ENCODE measurements at places on chromosomes 5 and 9.

DNA sequence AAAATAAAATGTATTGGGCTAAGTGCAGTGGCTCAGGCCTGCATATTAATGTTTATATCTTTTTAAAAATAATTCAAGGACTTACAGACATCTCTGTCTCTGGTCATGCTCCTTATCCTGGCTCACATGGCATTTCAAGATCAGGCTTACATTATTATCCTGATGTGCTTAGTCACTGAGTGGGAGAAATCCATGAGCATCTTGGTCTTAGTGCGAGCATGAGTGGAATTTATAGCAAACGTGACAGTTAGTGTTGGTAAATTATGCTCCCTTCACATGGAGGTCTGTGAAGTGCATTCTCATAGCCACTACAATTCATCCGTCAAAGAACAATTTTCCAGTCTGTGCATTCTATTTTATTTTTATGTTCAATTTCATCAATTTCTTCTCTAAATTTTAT, 237.8 kb upstream of the EDIL3 start:
- no peak for DNase-seq

- no peak for DNase-seq
These were observed 598.3 kb upstream of the FAM174A start for GRCh38 chr5:99936911-99937310.

DNA sequence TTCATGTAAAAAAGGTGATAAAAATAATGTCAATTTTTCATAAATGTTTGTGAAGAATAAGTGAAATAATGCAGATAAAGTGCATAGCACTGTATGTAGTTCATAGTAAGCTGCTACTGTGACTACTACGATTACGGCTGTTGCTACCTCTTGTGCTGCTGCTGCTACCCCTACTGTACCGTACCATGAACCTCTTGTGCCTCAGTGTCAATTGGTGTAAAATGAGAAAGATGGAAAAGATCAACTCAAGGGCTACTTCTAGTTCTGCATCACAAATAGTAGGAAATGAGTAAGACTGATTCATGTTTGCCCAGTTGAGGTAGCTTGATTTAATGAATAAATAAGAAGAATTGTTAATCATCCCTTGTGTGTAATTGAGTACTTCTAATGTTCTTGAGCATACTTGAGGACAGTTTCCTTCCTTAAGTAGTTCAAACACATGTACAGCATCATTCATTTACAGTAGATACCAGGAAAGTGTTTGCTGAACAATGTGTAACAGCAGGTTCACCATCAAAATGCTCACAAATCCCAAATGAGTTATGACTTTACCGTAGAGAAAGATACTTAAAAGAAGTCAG, 200.0 kb upstream of the ATP10B start:
- no peak for DNase-seq

DNA sequence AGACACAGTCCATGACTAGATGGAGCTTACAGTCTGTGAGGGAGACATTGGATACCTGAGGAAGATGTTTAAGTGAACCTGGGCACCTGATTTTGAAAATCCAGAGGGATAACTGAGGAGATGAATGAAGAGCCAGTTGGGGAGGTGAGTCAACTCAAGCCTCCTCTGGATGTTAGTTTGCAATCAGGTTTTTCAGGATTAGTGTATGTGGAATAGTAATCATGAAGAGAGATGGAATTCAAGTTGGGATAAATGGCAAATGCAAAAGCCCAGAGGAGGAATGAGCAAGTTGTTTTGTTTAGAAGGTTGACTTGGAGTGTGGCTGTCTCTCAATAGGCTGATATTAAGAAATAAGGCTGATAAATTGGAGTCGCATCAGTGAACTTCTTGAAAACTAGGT, 28.9 kb downstream of the PRDM6 start:
- DNase-seq: no peak

DNA sequence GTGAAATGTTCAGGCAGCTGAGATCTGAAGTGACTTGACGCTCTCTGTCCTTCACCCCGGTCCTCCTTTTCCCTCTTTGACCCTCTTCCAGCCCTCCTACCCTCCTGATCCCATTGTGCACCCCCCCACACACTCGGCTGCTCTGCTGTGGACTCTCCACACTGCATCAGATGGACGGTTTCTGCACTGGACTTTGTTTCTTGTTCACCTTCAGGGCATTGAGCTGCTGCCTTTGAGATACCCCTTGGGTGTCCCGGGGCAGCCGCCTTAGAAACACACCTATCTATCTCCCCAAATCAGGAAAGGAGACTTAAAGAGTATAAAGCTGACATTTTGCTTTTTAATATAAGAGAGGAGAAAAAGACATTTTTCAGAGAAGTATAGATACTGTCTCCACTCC, 27.5 kb downstream of the AMBP start:
- DNase-seq: no peak
